CD8-positive, alpha-beta memory T cell (primary cell): ENCODE measurements at places on chromosomes 1 and 21. TPM values are rescaled to one million over a fixed set of nuclear protein-coding genes. Genes with fewer than 3 reads are reported as not detected.

The MIXL1 gene
- not detected for total RNA-seq

The ZP4 gene
- not detected for total RNA-seq

DNA sequence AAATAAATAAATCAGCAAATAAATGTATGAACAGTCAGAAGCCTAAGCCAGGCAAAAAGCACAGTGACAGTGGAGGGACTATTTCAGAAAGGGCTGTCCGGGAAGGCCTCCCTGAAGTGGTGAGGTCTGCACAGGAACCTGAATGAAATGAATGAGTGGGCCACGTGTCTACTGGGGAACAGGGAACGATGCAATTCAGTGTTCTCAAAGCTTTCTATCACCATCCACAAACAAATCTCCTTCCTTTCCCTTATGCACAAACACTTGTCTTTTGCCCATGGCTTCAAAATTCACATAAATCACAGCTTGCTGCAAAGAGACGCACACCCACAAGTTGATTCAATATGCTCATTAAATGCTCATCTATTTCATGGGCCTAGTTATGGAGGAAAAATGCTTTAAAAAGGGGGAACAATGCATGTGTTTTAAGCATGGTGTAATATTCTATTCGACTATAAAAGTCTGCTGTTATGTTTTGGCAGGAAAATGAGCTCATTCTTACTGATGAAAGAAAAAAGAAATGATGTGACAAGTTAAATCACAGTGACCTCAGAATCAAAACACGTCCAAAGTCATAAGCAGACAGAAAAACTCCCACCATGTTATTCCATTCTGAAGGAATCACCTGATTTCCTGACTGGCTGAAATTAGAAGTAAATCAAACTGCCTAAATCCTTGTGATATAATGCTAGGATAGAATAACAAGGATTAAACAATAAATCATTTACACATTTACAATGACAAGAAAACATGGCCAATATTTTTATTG is 21.6 kb downstream of the URB1 start:
- no peak for DNase-seq
- no peak overlapping the region for H3K4me3 ChIP-seq
- H3K4me1 ChIP-seq, result no peaks in the 10 kb centered on the region
- H3K27ac ChIP-seq, result no peak overlapping the region

DNA sequence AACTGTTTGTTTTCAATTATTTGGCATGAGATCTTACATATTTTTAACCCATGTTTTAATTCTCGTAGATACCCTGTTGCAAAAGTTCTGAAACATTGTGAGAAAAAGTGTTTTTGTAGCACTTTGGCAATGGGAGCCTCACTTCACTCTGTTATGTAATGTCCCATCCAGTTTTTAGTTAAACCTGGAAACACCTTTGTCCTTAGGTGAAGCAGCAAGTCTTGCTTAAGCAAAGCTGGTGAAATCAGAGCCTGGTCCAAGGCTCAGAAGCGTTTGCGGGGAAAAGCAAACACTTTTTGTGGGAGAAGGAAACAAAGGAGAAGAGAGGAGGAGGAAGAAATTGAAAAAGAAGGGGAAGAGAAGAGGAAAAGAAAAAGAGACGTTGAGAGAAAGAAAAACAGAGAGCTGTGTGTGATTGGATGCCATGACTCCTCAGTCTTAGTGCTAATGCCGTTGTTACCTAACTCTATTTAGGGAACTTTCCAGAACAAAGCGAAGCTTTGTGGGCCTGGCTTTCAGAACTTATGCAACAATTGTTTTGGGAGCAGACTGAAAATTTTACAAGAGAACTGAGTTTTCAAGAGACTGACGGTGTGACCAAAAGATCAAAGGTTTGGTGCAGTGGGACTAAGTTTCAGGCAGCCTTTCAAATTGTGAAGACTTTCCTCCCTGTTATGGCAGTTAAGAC is 93.1 kb downstream of the NTMT2 start:
- no peaks in the 10 kb centered on the region for H3K4me1 ChIP-seq
- no peaks in the 10 kb centered on the region for H3K36me3 ChIP-seq
- H3K27ac ChIP-seq, result no peak overlapping the region
- H3K4me3 ChIP-seq, result no peak overlapping the region

DNA sequence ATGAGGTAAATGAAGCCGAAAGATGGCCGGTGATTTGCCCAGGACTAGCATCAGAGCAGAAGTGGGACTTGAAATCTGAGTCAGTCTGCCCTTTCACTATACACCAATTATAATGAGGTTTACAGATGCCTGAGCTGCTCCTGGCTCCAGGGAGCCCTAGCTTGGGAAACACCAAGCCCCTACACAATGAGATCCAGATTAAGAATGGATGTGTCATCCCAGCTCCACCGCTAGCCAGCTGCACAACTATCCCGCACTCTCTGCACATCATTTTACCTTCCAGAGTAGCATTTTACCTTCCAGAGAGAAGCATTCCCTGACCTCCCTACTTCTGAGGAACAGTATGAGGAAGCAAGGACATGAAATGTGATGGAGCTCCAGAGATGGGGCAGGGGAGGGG is 27.0 kb downstream of the SERTAD4 start:
- H3K36me3 ChIP-seq, result no peaks in the 10 kb centered on the region
- no peak overlapping the region for H3K27ac ChIP-seq
- peaks cover 4% of the 10 kb centered on the region for H3K27me3 ChIP-seq
- H3K4me3 ChIP-seq, result no peak overlapping the region

- peaks cover 24% of the 10 kb centered on the region for H3K4me1 ChIP-seq
- peaks cover 72% of the 10 kb centered on the region for H3K27me3 ChIP-seq
- no peak overlapping the region for H3K4me3 ChIP-seq
- H3K27ac ChIP-seq, result no peak overlapping the region
- H3K36me3 ChIP-seq, result no peaks in the 10 kb centered on the region
- DNase-seq, result no peak
Observed at GRCh38 chr1:180233191-180234011, 3.3 kb downstream of the LHX4 start.
